ENCODE measurements at places on chromosomes 4 and X.

DNA sequence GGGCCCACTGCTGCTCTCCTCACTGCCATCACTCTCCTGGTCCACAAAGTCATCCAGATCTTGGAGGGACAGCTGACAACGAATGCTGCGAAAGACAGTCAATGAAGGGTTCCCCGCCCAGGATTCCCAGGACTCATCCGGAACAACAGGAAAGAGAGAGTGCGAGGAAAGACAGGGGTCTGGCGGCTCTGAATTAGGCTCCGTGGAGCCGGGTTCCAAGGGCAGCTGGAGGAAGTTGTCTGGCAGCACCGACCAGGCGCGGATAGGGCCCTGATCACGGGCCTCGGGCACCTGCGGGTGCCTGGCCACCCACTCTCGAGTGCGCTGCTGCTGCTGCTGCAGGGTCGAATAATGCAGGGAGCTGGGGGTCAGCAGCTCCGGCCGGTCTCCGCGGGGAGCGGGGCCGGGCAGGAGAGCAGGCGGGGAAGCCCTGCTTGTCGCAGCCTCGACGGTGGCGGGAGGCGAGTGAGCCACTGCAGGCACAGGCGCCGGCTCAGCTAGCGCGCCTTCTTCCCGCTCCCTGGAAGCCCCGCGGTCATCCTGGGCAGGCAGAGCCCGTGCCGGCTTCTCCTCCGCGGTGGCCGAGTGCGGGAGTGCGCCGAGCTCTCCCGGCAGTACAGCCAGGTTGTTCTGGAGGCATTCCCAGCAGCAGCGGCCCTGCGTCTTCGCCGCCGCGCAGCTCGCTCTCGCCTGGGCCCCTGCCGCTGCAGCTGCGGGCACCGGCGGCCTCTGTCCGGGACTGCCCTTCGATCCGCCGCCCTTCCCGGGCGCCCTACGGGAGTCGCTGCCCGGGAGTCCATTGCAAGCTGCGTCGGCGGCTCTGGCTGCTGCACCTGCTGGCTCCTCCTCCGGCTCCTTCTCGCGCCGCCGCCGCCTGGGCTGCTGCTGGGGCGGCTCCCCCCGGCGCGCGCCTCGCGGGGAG, 1.1 kb downstream of the SOWAHB start:
- peak; percentile 22 for DNase-seq

- DNase-seq = no peak
Observed at GRCh38 chr4:189232274-189232673, 708.4 kb upstream of the FRG1 start.

GRCh38 chrX:108064613-108065012, 19.7 kb downstream of the VSIG1 start:
- DNase-seq = no peak

DNA sequence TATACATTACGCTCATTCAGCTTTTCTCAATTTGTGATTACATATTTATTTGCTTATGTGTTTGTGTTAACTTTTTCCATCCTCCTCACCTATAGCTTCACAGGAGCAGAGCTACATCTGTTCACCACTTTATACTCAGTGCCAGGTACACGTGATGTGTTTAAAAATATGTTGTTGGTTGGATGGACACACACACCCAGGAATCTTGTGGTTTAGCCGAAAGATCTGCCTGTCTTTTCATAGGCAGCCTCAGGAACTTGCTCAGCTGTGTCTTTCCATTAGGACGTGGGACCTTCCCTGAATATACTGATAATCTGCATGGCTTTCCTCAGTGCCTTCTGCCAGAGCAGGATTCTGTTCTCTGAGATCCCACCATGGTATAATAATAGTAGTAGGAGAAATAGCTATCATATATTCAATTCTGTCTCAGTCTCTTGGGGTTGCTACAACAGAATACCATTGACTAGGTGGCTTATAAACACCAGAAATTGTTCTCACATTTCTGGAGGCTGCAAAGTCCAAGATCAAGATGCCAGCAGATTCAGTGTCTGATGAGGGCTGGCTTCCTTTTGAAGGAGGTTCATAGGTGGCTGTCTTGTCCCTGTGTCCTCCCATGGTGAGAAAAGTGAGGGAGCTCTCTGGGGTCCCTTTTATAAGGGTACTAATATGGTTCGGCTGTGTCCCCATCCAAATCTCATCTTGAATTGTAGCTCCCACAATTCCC, 50.0 kb upstream of the SOD3 start:
- no peak for DNase-seq

DNA sequence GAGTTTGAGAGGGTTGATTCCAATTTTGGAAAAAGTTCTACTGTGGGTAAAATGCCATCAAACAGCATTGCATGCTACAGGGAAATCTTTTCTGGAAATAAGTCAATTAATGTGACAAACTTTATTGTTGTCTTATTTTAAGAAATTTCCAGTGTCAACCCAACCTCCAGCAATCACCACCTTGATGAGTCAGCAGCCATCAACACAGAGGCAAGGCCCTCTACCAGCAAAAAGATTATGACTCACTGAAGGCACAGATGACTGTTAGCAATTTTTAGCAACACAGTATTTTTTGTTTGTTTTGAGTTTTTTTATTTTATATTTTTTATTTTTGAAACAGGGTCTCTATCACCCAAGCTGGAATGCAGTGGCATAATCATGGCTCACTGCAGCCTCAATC, 165.4 kb upstream of the C1QTNF7 start:
- DNase-seq = peak; percentile 5

DNA sequence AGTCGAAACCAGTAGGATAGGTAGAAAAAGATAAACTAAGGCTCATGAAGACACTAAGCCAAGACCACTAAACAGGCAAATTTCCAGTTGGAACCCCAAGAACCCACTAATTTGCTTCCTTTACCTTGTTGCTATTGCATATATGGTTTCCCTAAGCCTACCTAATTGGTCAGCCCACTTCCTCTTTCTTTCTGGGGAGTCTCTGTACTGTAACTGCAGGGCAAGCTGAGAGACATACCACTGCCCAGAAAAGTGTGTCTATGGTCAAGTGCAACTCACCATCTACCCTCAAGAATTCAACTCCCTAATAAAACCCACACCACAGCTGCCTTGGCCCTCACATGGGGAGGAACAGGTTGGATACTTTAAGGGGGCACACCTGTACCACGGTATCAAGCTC, 28.6 kb downstream of the IDS start:
- DNase-seq = no peak

DNA sequence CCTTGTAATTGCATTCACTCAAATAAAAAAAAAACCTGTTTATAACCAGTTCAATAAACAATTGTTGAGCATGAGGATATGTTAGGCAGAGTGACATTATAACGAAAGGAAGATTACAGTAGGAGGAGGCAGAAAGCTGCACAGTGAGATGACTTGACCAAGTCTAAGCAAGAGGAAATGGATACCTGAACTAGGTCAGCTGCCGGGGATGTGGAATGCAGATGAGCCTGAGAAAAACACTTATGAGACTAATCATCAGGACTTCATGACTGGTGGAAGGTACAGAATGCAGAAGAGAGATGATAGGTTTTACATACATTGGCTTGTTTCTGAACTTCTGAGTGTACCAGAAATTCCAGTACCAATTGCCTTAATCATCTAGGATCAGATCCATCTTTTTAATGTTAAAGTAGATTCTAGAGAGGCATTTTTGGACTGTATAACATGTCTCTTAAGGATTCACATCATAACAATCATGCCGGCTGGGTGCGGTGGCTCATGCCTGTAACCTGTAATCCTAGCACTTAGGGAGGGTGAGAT, 208.1 kb upstream of the PPP3CA start:
- DNase-seq = no peak

DNA sequence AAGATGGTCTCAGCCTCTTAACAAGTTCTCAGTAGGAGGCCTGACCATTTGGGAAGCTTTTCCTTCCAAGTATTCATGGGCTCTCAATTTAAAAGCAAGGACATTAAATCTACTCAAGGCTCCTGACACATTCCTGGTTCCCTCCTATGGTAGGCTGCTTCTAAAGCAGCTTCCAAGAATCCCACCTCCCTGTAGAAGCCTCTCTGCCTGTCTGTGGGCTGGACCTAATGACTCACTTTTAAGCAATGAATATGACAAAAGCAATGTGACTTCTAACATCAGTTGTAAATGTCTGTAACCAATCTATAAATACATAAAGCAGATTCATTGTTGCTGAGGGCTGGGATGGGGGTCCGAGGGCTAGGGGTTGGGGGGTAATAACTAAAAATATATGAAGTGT, 99.5 kb upstream of the FAM9B start:
- peak; percentile 50 for DNase-seq

DNA sequence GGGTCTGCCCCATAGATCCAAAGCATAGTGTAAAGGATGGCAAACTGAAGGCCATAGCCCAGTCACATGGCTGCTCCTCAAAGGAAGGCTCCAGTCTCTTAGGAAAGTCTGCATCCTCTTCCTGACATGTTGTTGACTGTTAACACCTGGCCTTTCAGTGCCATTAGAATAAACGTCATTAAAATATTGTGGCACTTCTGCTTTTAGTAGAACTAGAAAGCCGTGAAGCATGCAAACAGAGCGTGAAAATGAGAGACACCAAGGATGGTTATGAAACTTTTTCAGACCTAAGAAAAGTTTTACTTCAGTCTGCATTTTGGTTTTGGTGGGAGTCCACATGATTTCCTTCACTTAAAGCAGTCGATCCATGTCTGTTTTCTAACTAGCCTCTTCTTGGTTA, 41.1 kb upstream of the AFF2 start:
- no peak for DNase-seq

GRCh38 chr4:104896660-104897645, 249.7 kb upstream of the TET2 start:
- peak; percentile 82 for DNase-seq

DNA sequence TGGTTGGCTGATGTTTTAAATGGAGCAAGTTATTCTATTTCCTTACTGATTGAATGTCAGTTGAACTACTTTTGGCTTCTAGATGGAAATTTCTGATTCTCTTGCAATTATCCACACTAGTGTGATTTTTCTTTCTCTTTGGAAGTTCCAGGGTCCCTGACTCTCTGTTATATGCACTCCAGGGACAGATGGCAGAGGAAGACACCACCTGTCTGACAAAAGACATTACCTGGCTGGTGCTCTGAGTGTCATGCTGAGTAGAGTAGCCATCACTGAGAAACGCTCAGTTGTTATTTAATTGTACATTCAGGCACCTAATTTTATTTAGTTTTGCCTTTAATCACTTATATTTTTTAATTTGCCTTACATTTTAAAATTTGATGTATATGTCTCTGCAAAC, 105.4 kb upstream of the TLL1 start:
- no peak for DNase-seq

DNA sequence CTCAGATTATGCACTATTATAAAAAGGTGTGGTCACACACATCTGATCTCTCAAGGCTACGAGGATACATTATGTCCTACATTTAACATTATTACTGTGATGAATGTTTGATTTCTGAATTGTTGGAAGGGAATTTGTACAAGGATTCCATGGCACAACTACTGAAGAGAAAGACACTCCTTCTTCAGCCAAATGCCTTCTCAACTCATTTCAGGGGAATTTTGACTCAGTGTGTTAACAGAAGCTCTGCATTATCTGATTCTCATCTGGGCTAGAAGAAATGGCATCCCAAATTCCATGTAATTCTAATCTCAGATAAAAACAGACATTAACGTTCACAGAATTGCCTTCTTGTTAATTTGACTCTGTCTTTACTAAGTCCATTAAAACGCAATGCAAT, 477.7 kb downstream of the PDGFC start:
- DNase-seq = no peak

GRCh38 chr4:109026588-109026987, 263.7 kb upstream of the ETNPPL start:
- DNase-seq = peak; percentile 63

- peak; percentile 14 for DNase-seq
Observed at GRCh38 chrX:15579778-15580747, 20.7 kb downstream of the ACE2 start.

Measured in astrocyte of the spinal cord (primary cell).